ENCODE measurements at places on chromosomes 7 and 10.

DNA sequence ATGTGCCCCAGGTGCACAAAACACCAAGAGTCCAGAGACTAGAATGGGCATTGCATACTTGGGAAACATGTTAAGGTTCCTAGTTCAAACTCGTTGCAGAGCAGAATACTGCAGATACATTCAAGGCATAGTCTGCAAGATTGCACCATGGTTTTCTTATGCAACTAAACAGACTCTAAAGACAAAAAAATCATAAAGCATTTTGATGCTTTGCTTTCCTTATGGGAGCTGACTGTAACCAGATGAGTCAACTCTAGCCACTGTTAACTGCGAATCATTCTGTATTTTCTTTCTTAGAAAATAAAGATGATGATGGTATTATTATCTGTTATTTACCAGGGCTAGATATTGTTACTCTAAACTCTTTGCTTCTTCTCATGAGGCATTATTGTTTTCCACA is 19.7 kb downstream of the TRUB1 start:
- DNase-seq, result peak; percentile 74

GRCh38 chr10:97781618-97782331 is 10.0 kb upstream of the SFRP5 start:
- no peak for DNase-seq

GRCh38 chr10:71255808-71256660 is 43.7 kb downstream of the UNC5B start:
- DNase-seq, result peak; percentile 76

GRCh38 chr7:141664450-141664849 is 37.5 kb downstream of the DENND11 start:
- DNase-seq, result no peak

GRCh38 chr7:37445064-37445723 is 3.5 kb downstream of the ELMO1 start:
- no peak for DNase-seq

GRCh38 chr7:103865442-103865841 is 124.0 kb downstream of the RELN start:
- DNase-seq, result no peak
